ENCODE measurements at places on chromosomes 7 and 10.
A peak's percentile ranks its signal among the peaks of the same experiment; 100 is the strongest.

DNA sequence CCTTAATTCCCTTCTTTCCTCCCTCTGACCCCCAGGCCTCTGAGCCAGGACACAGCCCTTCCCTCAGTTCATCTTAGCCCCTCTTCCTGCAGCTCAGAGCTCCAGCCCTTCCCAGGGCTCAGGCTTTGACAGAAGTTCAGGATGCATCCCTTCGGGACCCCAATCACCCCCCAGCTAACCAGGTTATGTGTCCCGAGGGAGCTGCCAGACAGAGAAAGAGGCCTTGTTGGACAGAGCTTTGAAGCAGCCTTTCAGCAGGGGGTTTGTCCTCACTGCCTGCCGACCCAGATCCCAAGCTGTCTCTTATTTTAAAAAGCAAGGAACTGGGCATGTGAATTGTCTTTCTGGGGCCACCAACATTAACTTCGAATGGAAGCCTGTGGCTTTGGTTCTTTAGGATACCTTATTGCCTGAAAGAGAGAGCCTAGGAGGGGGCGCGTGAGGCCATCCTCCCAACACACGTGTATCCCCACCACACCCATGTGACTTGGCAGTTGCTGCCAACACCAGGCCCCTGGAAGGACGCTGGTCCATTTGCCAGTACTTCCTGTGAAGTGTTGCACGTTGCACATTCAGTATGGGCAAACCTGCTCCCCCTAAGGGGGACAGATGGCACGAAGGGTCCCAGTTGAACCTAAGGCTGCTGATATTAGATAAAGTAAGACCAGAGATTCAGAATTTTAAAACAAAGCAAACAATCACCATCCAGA, 858 bp downstream of the CCDC136 start:
- DNase-seq = no peak

GRCh38 chr7:113141803-113142202, 23.4 kb upstream of the SMIM30 start:
- DNase-seq = no peak

DNA sequence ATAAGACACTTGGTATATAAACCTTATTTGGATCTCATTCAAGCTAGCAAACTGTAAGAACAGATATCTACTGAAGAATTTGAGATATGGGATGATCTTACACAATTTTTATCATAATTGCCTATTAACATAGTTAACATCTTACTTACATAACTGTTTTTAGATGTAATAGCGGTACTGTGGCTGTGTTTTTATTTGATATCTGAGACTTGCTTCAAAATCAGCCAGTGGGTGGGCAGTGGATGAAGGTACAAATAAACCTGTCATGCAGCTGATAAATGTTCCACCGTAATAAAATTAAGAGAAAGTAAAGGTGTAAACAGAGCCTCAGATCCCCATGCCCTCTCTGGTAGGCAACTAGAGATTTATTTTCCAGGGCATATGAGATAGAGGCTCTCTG, 28.4 kb upstream of the PTPRN2 start:
- DNase-seq = no peak

DNA sequence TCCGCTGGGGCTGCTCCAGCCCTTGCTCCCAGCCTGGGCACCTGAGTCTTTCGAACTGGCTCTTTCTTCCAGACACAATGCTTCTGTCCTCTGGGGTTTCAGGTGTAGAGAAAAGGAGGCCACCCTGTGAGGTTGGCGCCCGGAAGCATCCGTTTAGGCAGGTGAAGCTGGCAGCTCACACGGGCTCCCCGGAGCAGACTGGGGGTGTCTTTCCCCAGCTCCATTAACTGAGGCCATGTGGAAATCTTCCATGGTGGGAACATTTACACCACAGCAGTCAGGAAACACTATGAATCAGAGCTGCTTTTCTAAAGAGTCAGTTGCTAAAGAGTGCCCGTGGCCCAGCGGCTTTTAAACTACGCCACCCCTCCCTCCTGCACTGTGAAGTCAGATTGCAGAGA, 29.2 kb downstream of the PRKAG2 start:
- no peak for DNase-seq

DNA sequence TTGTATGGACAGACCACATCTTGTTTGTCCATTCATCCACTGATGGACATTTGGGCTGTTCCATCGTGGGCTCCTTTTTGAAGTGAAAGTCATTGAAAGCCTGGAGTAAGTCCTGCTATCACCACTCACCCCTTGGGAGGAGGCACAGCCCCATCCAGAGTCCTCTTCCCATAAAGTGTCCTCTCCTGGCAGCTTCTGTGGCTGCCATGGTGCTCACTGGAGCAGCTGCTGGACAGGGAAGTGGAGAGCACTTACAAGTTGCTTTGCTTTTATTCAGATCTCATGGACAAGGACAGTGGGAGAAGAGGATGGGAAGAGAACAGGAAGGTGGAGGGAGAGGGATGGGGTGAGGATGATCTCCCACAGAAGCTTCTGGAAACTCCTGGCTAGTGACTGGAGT, 18.5 kb upstream of the EIF5AL1 start:
- DNase-seq = no peak

- no peak for DNase-seq
These were observed 117.0 kb upstream of the RNF32 start for GRCh38 chr7:156523447-156524048.

- no peak for DNase-seq
These were observed 757.0 kb upstream of the GALNT17 start for GRCh38 chr7:70374772-70375533.

DNA sequence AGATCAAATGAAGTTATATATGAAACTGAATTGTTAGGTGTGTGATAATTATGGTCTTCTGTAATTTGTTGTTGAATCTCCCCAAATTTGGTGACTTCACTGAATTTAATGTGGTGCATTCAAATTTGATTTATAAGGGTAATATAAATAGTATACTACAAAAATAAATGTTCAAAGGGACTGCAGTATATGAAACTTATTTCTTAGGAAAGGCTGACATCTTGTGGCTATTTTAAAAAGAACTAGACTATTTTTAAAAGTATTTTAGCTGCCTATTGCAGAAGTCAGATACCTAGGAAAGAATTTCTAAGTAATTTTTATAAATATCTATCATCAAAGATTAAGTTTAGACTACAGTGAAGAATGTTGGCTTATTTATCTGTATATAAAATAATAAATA, 36.6 kb downstream of the ATRNL1 start:
- DNase-seq = peak; percentile 55

DNA sequence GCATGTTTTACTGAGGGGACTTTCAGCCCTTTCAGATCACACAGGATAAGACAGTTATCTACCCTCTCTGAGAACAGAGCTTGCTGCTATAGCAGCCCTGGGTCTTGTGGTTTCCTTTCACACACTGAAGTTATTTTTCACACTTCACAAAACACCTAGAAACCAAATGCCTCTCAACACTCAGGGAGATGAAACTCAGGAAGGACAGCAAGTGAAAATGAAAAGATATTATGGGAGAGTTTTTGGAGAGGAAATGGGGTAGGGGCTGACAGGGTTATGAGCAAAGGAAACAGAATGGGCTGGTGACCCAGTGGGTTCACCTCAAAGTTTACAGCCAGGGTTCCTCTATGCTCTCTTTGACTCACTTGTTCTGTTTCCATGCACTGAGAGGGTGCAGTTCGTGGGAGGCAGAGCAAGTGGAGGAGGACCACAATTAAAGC, 17.0 kb upstream of the GIMAP2 start:
- no peak for DNase-seq

DNA sequence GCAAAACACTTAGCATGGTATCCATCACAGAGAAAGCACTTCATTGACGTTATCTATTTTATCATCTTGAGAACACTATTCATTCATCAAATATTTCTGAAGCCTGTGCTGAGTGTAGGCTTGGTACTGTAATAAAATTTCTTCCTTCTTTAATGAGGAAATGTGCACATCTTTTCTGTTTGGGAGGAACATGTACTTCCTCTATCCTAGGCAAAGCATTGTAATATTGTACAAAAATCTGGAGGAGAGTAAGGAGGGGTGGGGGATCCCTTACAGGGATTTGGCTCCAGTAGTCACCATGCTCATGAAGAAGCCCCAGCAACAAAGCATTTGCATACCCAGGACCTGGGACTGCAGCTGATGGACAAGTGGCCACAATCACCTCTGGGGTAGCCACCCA, 39.9 kb upstream of the SORCS3 start:
- DNase-seq = no peak

DNA sequence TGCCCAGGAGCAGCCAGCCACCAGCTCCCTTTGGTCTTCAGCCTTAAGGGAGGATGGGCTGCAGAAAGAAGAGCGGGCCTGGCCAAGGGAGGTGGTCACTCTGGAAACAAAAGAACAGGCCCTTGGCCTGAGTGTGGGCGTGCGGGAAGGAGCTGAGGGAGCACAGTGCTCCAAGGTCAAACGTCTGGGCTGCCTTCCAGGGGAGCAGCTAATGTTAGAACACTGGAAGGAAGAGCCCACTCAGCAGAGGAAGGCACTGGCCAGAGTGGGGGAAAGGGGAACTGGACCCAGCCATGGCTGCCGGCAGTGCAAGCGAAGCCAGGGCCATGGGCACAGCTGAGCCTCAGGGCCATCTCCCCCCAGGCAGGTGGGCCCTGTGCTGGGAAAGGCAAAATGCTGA, 42.7 kb downstream of the FAM53B start:
- DNase-seq = no peak

GRCh38 chr10:130423455-130424305, 287.5 kb downstream of the GLRX3 start:
- DNase-seq = no peak

DNA sequence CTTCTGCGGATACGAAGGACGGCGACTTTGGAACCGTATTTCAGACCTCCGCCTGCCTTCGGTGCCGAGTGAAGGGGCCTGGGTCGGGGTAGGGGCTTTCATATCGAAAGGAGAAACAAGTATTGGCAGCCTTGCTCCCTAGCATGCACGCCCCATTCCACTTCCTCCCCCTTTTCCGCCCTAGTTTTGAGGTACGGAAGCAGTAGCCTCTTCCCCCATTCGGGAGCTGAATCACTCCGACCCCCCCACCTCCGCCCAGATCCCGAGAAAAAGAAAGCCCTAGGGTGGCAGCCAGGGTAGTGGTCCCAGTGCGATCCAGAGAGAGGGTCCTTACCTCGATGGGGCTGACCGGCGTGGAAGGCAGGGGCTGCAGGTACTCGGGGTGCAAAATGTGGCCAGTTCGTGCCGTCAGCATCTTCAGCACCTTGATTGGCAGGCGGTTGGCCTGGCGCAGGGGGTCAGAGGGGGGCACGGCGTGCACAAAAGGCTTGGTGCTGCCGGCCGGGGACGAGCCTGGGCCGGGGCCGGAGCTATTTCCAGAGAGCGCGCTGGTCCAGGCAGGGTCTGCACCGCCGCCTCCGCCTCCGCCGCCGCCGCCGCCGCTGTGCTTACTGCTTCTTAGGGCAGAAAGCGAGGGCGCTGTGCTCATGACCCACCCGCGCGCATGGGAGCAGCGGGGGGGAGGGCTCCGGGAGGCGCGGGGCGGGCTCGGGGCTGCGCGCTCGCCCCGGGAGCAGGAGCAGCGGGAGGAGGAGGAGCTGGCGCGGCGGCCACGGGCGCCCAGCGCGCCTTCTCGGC, 594 bp downstream of the ZNF503 start:
- DNase-seq = peak; percentile 66

- DNase-seq = no peak
These were observed 274.6 kb downstream of the ARL4A start for GRCh38 chr7:12961910-12962480.

- DNase-seq = peak; percentile 85
These were observed 9.8 kb downstream of the CREB3L2 start for GRCh38 chr7:137992104-137992549.

GRCh38 chr7:99949645-99950228, 20.3 kb upstream of the GJC3 start:
- DNase-seq = peak; percentile 31

DNA sequence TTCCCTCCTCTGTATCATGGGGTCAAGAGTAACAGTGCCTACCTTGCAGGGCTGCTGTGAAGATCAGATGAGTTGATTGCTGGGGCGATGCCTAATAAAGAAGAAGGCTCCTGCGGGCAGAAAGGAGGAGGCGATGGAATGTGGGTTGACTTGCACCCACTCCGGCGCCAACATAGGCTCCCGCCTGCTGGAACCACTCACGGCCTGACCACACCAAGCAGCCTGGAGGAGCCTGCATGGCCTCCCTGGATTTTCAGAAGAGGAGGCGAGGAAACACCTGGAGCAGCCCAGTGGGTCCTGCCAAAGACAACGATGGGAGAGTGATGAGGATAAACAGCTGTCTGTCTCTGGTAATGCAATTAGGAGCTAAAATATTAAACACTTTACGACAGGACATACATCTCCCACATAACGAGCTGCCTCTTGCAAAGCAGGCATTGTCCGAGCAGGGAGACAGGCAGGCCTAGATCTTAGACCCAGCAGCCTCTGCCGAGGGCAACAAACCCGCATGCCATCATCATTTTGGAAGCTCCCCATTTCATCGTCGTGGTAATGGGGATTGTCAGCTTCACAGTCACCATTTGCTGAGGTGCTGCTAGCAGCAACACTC, 302.9 kb upstream of the ZMIZ1 start:
- DNase-seq = no peak

- peak; percentile 86 for DNase-seq
These were observed 315.5 kb downstream of the MAGI2 start for GRCh38 chr7:79137942-79138341.

GRCh38 chr10:121265360-121266123, 332.7 kb downstream of the FGFR2 start:
- no peak for DNase-seq

- DNase-seq = peak; percentile 3
These were observed 315.3 kb downstream of the TYW1 start for GRCh38 chr7:67311901-67312300.

DNA sequence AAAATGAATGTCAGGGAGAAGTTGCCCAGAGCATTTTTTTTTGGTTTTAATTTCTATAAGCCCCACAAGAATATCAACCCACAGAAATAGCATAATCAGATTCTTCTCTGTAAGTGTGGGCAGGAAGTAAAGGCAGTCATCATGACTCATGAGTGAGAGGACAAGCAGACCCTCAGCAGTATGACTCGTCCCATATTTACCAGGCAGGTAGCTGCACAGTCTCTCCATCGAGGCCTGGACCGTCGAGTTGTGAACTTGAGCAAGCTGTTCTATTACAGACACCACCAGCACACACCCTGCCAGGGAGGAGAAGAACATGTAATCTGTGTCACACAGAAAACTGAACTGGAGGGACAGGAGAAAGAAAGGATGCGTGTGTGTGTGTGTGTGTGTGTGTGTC, 37.8 kb downstream of the AOAH start:
- peak; percentile 85 for DNase-seq

DNA sequence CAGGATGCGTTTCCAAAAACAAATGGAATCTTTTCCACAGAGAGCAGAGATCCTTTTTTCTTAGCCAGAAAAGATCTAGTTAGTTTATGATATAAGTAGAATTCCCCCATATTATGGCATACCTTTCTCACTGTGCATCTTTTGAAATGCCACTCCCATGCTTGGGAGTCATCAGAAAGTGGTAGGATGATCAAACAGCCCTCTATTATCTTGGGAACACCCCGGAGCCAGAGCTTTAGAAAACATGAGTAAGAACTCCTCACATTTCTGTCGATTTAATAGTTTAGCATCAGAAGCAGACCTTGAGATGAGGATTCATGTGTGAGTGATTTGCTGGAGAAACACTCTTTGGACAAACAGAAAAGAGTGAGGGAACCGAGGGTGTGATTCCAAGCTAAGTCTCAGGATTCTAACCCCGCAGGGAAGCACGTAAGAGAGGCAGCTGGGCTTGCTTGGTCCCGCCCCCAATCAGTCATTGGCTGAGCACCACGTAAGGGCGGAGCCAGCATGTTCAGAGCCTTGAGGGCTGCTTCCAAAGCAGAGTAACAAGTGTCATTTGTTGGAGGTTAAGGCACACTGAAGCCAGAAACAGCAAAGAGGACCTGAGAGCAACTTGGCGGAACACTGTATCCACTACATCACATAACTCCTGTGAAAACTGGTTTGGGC, 43.7 kb upstream of the NXPH1 start:
- DNase-seq = peak; percentile 2

- DNase-seq = peak; percentile 13
These were observed 181.5 kb upstream of the TRIM24 start for GRCh38 chr7:138278601-138279000.

All from ELR (cell line).